Natural killer cell treated with Interleukin-12 subunit alpha and Interleukin-12 subunit beta and Interleukin-15 and Interleukin-18, amount 100 ng/mL, for 72 hours (primary cell): ENCODE measurements at places on chromosomes 12 and 14. TPM values are rescaled to one million over a fixed set of nuclear protein-coding genes. Genes with fewer than 3 reads are reported as not detected.

Gene DICER1
- total RNA-seq: 104 TPM

Gene AICDA
- total RNA-seq: not detected

Gene IRAK3
- 21.7 TPM for total RNA-seq

Gene HRK
- not detected for total RNA-seq

Gene GPR84
- total RNA-seq: 91.5 TPM

Gene CLEC4C
- total RNA-seq: not detected

Gene MYO1H
- total RNA-seq: not detected

Gene GLIPR1L2
- 1.0 TPM for total RNA-seq

Gene KCNA5
- not detected for total RNA-seq

Gene AMDHD1
- 0.74 TPM for total RNA-seq

Gene DNAH10
- 0.29 TPM for total RNA-seq

GRCh38 chr14:22184830-22185168, 404.2 kb downstream of the DAD1 start:
- no peak overlapping the region for H3K4me3 ChIP-seq
- no peaks in the 10 kb centered on the region for H3K36me3 ChIP-seq
- no peak for DNase-seq
- H3K27me3 ChIP-seq: peaks cover 23% of the 10 kb centered on the region
- H3K4me1 ChIP-seq: no peaks in the 10 kb centered on the region
- no peak overlapping the region for H3K27ac ChIP-seq

DNA sequence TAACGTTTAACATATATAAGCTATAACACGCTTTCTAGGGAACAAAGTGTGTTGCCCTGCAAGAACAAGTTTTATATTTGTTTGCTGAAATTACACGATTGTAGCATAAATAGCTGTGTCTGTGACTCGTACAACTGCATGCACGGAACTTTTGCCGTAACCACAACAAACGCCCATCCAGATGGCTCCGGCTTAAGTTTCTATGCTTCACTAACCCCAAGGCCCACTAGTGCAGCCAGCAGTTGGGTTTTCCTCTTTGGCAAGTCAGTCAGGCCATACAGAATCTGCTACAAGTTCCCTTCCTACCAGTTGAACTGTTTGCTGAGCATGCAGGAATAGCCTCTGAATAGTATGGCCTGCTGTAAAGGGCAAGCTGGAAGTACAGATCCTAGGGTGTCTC, 12.1 kb downstream of the CSRP2 start:
- no peaks in the 10 kb centered on the region for H3K36me3 ChIP-seq
- H3K4me1 ChIP-seq: no peaks in the 10 kb centered on the region
- H3K27me3 ChIP-seq: peaks cover 3% of the 10 kb centered on the region

GRCh38 chr12:75944905-75945432, 86.6 kb downstream of the PHLDA1 start:
- DNase-seq: no peak
- H3K27me3 ChIP-seq: no peaks in the 10 kb centered on the region
- H3K4me1 ChIP-seq: peaks cover 25% of the 10 kb centered on the region
- peaks cover 4% of the 10 kb centered on the region for H3K36me3 ChIP-seq

GRCh38 chr14:74645244-74645643, 33.2 kb upstream of the LTBP2 start:
- H3K27me3 ChIP-seq: no peaks in the 10 kb centered on the region
- DNase-seq: no peak
- no peaks in the 10 kb centered on the region for H3K36me3 ChIP-seq
- no peak overlapping the region for H3K27ac ChIP-seq

DNA sequence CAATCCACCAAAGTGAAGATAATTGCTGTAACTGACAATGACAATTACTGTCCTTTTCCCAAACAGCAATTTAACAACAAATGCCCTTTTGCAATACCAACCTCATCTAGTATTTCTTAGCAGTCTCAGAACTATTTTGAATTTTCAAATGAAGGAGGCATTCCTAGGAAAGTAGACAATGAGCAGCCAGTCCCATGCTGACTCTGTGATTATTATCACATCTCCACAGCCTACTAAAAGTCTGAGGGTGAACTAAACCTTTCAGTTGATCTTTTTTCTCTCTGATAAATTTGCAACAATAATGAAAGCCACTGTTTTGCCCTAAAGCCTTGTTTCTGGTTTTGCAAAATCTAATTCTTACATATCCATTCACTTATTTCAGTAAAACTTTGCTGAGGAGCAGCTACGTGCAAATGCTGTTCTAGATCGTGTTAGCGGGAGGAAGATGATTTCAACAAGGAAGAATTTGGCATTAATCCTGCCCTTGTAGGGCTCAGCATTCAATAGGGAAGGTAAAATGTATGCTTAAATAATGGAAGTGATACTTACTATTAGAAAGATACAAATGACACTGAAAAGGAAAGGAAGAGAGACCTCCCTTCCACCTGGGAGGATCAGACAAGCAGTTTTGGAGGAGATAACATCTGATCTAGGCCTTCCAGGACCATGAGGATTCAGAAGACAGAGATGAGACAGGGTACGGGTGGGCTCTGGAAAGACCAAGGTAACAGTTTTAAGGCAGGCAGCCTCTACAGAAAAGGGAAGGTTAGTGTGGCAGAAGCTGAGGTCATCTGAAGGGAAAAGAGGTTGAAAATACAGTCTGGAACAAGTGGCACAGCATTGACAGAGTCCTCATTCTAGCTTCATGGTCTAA, 47.4 kb downstream of the SLC38A1 start:
- DNase-seq: no peak
- no peaks in the 10 kb centered on the region for H3K27me3 ChIP-seq
- H3K4me1 ChIP-seq: peaks cover 86% of the 10 kb centered on the region
- peaks cover 29% of the 10 kb centered on the region for H3K36me3 ChIP-seq
- H3K4me3 ChIP-seq: peak overlapping the region; percentile 19

DNA sequence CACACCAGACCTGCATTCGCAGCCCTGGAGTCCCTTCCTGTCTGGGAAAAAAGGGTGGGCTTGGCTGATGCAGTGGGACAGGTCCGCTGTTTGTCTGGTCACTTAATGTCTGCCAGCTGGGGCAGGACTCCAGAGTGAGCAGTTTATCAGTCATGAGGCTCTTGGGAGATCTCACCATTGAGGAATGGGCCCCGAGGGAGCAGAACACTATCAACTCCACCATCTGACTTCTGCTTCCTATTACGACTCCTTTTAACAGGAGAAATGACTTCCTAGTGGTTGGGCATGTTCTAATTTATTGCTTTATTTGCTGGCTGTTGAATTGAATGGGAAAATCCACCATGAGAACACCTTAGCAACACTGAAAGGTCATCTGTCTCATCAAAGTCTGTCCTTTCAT, 182.5 kb upstream of the RASSF8 start:
- H3K27ac ChIP-seq: no peak overlapping the region
- no peak overlapping the region for H3K4me3 ChIP-seq
- H3K4me1 ChIP-seq: no peaks in the 10 kb centered on the region
- H3K36me3 ChIP-seq: no peaks in the 10 kb centered on the region

GRCh38 chr12:50070314-50071060, 13.1 kb downstream of the ASIC1 start:
- no peaks in the 10 kb centered on the region for H3K36me3 ChIP-seq
- no peak overlapping the region for H3K4me3 ChIP-seq
- no peaks in the 10 kb centered on the region for H3K27me3 ChIP-seq
- H3K27ac ChIP-seq: no peak overlapping the region

- peaks cover 48% of the 10 kb centered on the region for H3K4me1 ChIP-seq
- peak overlapping the region; percentile 95 for H3K4me3 ChIP-seq
- H3K27me3 ChIP-seq: no peaks in the 10 kb centered on the region
- H3K27ac ChIP-seq: peak overlapping the region; percentile 93
- DNase-seq: peak; percentile 64
- H3K36me3 ChIP-seq: peaks cover 10% of the 10 kb centered on the region
These were observed 1.0 kb downstream of the DGKA start for GRCh38 chr12:55931780-55932550.

GRCh38 chr12:24659016-24659415, 289.9 kb downstream of the BCAT1 start:
- H3K4me3 ChIP-seq: no peak overlapping the region
- H3K27ac ChIP-seq: peak overlapping the region; percentile 16
- H3K4me1 ChIP-seq: no peaks in the 10 kb centered on the region
- DNase-seq: no peak
- peaks cover 37% of the 10 kb centered on the region for H3K27me3 ChIP-seq

- no peak overlapping the region for H3K27ac ChIP-seq
- H3K4me3 ChIP-seq: no peak overlapping the region
- no peaks in the 10 kb centered on the region for H3K27me3 ChIP-seq
- no peaks in the 10 kb centered on the region for H3K4me1 ChIP-seq
- DNase-seq: no peak
These were observed 41.3 kb downstream of the EGLN3 start for GRCh38 chr14:33909380-33910084.

- H3K4me3 ChIP-seq: no peak overlapping the region
- no peak for DNase-seq
- H3K27ac ChIP-seq: no peak overlapping the region
- no peaks in the 10 kb centered on the region for H3K4me1 ChIP-seq
These were observed 93.0 kb downstream of the KCNH5 start for GRCh38 chr14:62952226-62952625.

- H3K27me3 ChIP-seq: peaks cover 64% of the 10 kb centered on the region
- H3K36me3 ChIP-seq: no peaks in the 10 kb centered on the region
- DNase-seq: no peak
- H3K27ac ChIP-seq: no peak overlapping the region
- H3K4me1 ChIP-seq: peaks cover 8% of the 10 kb centered on the region
- no peak overlapping the region for H3K4me3 ChIP-seq
These were observed 5.3 kb downstream of the B4GALNT1 start for GRCh38 chr12:57627501-57628279.

GRCh38 chr14:38755036-38755435, 348.0 kb downstream of the SEC23A start:
- DNase-seq: no peak
- no peaks in the 10 kb centered on the region for H3K27me3 ChIP-seq
- no peaks in the 10 kb centered on the region for H3K36me3 ChIP-seq
- no peak overlapping the region for H3K4me3 ChIP-seq

DNA sequence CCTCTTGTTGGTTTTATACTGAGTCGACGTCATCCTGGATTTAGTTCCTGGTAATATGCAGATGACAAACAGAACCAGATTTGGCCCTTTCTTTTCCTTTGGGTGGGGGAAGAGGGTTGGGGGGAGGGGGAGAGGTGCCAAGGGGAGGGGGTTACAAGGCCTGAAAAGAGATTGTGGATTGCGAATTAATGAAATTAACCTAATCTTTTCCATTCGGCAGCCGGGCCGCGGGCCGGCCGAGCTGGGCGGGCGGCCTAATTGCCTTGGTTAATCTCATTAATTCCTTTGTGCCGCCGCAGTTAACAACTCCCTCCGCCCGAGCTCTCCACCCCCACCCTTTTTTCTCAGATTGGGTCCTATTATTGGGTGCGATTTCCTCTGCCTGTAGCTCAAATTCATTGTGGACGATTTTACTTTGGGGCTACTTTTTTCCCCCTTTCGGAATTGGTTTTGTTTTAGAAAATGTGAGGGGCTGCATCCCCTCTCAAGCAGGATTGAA, 387 bp upstream of the GSC start:
- no peak for DNase-seq
- H3K4me3 ChIP-seq: peak overlapping the region; percentile 73
- H3K27ac ChIP-seq: no peak overlapping the region
- peaks cover 74% of the 10 kb centered on the region for H3K27me3 ChIP-seq
- H3K36me3 ChIP-seq: no peaks in the 10 kb centered on the region

GRCh38 chr12:14262771-14263511, 102.5 kb upstream of the ATF7IP start:
- DNase-seq: no peak
- H3K27me3 ChIP-seq: no peaks in the 10 kb centered on the region
- no peaks in the 10 kb centered on the region for H3K36me3 ChIP-seq
- peaks cover 20% of the 10 kb centered on the region for H3K4me1 ChIP-seq

GRCh38 chr14:65478596-65478995, 66.1 kb downstream of the FUT8 start:
- peak overlapping the region; percentile 49 for H3K4me3 ChIP-seq
- H3K27ac ChIP-seq: peak overlapping the region; percentile 65
- DNase-seq: no peak
- peaks cover 70% of the 10 kb centered on the region for H3K4me1 ChIP-seq
- H3K36me3 ChIP-seq: peaks cover 27% of the 10 kb centered on the region

- H3K36me3 ChIP-seq: peaks cover under 1% of the 10 kb centered on the region
- no peak overlapping the region for H3K4me3 ChIP-seq
- no peak overlapping the region for H3K27ac ChIP-seq
These were observed 48.8 kb downstream of the IPO8 start for GRCh38 chr12:30646821-30647220.

DNA sequence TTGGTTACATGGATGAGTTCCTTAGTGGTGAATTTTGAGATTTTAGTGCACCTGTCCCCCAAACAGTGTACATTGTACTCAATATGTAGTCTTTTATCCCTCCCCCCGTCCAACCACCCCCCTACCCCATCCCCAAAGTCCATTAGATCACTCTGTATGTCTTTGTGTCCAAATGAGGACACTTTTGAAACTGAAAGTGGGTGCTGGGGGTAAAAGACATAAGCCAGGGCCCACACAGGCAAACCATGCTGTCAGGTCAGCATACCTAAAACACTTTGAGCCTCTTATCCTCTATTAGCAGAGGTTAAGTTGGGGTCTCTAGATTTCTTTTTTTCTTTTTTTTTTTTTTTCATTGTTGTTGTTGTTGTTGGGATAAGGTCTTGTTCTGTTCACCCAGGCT, 31.3 kb upstream of the KICS2 start:
- DNase-seq: no peak
- H3K27me3 ChIP-seq: no peaks in the 10 kb centered on the region
- no peaks in the 10 kb centered on the region for H3K36me3 ChIP-seq
- H3K4me3 ChIP-seq: no peak overlapping the region
- peaks cover 7% of the 10 kb centered on the region for H3K4me1 ChIP-seq
- H3K27ac ChIP-seq: no peak overlapping the region

GRCh38 chr12:86233126-86233525, 23.1 kb downstream of the MGAT4C start:
- H3K36me3 ChIP-seq: no peaks in the 10 kb centered on the region
- no peaks in the 10 kb centered on the region for H3K27me3 ChIP-seq

- peaks cover 2% of the 10 kb centered on the region for H3K27me3 ChIP-seq
- H3K27ac ChIP-seq: no peak overlapping the region
- DNase-seq: no peak
- no peaks in the 10 kb centered on the region for H3K36me3 ChIP-seq
These were observed 99.6 kb downstream of the DENND5B start for GRCh38 chr12:31491241-31491794.

GRCh38 chr12:132908145-132909029, 21.0 kb upstream of the CHFR start:
- H3K27me3 ChIP-seq: no peaks in the 10 kb centered on the region
- no peaks in the 10 kb centered on the region for H3K4me1 ChIP-seq
- H3K27ac ChIP-seq: peak overlapping the region; percentile 78

DNA sequence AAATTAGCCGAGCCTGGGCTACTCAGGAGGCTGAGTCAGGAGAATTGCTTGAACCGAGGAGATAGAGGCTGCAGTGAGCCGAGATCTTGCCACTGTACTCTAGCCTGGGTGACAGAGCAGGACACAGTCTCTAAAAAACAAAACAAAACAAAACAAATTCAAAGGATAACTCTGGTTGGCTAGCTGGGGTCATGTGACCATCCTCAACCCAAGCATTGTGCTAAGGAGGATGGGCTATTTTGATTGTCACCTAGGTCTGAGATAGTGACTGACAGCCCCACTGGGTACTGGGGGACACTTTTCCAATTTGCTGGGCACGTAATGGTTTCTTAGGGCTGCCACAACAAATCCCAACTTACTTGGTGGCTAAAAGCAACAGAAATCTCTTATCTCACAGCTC, 11.9 kb downstream of the DGLUCY start:
- peak overlapping the region; percentile 50 for H3K27ac ChIP-seq
- no peak overlapping the region for H3K4me3 ChIP-seq
- peaks cover 4% of the 10 kb centered on the region for H3K36me3 ChIP-seq
